ENCODE measurements at places on chromosomes 1 and 21. TPM values are rescaled to one million over a fixed set of nuclear protein-coding genes. Genes with fewer than 3 reads are reported as not detected.

Gene RYR2
- not detected for total RNA-seq

Gene RCC1
- 90.1 TPM for total RNA-seq

Gene VANGL2
- 0.18 TPM for total RNA-seq

Gene PTGS2
- 0.41 TPM for total RNA-seq

Gene NPHS2
- not detected for total RNA-seq

Gene FMO1
- total RNA-seq: not detected

Data from activated naive CD4-positive, alpha-beta T cell treated with anti-CD3 and anti-CD28 coated beads, Interleukin-2, amount 50 U/mL, for 72 hours (primary cell).